ENCODE measurements at places on chromosomes 1 and 21.

DNA sequence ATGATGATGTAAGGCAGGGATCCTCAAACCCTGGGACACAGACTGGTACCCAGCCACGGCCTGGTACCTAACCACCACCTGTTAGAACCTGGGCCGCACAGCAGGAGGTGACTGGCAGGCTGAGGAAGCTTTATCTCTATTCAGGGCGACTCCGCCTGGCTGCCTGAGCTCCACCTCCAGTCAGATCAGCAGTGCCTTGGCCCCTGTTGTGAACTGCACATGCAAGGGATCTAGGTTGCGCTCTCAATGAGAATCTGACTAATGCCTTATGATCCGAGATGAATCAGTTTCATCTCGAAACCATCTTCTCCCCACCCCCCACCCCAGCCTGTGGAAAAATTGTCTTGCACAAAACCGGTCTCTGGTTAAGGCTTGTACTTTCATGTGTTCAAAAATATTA lies 4.2 kb downstream of the RNPC3 start:
- no peak for DNase-seq

DNA sequence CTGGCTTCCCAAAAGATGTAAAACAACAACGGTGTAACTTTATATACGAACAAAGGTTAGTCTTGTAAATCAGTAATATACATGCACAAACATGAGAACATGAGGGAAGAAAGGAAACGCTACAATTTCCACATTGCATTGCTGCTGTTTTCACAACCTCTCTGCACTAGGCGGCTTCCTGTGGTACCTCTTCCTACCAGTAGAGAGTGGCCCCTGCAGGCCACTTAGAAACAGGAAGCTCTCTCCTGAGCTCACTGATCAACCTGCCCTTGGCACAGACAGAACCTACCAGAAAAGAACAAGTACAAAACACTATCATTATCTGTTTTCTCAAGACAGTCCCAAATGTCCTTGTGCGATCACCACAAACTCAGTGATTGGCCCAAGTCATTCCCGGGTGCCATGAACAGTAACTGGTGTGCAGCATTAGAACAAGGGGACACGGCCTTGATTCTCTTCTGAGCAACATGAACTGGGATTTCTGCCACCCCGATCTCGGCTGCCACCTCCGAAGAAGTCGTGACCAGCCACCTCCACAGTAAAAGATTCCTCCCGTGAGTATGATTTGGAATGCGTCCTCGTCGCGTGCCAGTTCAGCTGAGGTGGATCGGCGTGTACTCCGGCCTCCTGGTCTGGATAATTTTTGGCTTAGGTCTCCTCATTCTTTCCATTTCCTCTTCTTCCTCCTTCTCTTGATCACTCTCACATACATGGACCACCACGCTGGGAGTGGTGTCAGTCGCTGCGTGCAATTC lies 5.7 kb upstream of the KCNE1 start:
- DNase-seq, result no peak

GRCh38 chr1:229938551-229938950 lies 128.5 kb upstream of the GALNT2 start:
- no peak for DNase-seq

GRCh38 chr1:94927405-94928175 lies 680 bp upstream of the CNN3 start:
- DNase-seq, result no peak

GRCh38 chr1:31084782-31085569 lies 19.5 kb upstream of the PUM1 start:
- no peak for DNase-seq

DNA sequence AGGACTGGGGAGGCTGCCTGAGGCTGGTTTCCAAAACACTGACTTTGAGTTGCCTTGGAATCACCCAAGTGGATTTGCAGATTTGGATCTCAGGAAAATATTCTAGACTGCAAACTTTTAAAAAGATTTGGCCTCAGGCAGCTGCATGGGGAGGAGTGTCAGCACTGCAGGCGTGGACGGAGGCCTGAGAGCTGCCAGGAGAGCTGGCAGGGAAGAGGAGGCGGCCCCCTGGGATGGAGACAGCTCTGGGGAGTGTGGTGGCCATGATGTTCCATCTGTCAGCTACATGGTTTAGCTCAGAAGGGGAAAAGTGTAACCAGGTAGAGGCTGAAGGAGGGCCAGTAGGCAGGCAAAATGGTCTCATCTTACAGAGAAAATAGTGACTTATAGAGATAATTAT lies 72.1 kb downstream of the VPS26C start:
- no peak for DNase-seq

- peak; percentile 54 for DNase-seq
Observed at GRCh38 chr1:157369808-157370521, 182.3 kb downstream of the FCRL5 start.

GRCh38 chr1:41184446-41184845 lies 57.7 kb downstream of the SCMH1 start:
- DNase-seq, result no peak

DNA sequence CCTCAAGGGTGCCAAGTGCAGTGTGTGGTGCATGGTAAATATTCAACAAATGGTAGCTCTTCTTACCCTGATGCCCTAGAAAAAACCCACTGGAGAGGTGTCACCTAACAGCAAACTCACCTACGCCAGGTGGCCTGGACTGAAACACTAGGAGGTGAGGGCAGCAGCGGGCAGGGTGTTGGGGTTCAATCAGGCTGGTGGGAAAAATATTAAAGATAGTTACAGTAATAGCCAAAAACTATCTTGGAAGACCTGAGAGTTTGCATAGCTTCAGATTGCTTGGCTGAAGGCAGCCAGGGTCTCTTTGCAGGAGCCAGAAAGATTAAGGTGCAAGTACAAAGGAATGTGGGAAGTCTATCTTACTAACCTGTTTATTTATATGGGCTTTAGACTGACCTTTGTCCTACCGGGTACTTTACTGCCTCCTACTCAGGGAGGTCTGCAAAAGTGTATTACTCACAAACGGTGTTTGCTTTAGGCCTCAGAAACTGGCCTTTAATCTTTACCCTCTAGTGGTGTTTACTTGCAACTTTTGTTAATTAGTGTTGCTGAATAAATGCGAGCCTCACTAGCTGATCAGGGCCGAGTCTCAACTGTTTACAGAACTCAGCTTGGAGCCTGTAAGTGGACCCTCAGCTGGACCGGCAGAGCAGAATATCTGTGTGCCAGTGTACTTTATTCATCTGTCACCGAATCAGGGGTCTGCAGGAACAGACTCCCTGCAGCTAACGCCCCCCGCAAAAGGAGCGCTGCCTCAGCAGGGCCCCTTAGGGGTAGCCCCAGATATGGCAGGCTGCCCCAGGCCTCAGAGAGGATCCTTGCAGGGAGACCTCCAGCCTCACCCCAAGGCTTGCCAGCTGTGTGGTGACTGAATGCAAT lies 63.9 kb downstream of the SYF2 start:
- DNase-seq, result no peak

DNA sequence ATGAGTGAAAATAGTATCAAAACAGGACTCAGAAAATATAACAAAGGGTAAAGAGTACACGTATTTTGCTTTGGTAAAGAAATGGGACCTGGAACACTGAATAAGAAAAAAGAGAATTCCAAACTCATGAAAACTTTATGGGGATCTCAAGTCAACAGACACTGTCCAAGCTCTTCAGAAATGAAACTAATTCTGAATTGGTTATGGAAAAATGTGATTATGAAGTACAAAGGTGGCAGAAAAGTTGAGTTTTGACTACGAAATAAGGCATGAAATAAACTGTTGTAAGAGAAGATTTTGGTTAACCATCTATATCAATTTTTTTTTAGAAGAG lies 8.4 kb downstream of the EGLN1 start:
- no peak for DNase-seq

DNA sequence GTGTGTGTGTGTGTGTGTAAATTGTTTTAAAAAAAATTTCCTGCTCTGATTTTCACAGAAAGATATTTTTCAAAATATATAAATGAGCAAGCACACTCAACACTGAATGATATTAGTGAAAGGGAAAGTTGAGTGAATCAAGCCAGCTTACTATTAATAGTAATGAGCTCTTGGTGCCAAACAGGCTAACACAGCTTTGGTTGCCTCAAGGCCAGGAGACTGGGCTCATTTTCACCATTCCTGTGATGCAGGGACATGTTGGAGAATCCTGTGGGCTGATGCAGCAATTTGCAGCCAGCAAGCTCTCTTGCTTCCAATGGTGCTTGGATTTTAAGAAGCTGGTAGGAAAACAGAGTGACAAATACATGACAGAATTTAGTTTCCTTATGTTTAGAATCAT lies 30.2 kb downstream of the PLA2G4A start:
- DNase-seq, result no peak

DNA sequence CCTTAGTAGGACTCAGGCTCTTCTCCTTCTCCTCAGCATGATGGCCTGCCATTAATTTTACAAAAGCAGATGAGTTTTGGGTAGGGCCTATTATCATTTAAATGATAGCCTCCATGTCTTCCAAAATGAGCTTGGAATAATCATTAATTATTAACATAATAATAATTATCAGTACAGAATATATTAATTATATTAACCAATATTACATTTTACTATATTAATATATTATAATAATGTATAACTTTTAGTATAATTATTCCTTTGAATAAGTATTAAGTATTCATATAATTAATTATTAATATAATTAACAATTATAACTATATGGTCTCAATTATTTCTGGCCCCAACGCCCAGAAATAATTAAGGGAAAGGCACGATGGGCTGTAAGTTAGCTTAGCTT lies 318.6 kb upstream of the ADGRL4 start:
- DNase-seq, result no peak

- no peak for DNase-seq
Observed at GRCh38 chr21:46546799-46547198, 58.1 kb downstream of the S100B start.

GRCh38 chr1:234683127-234683860 lies 73.3 kb upstream of the IRF2BP2 start:
- DNase-seq, result no peak

DNA sequence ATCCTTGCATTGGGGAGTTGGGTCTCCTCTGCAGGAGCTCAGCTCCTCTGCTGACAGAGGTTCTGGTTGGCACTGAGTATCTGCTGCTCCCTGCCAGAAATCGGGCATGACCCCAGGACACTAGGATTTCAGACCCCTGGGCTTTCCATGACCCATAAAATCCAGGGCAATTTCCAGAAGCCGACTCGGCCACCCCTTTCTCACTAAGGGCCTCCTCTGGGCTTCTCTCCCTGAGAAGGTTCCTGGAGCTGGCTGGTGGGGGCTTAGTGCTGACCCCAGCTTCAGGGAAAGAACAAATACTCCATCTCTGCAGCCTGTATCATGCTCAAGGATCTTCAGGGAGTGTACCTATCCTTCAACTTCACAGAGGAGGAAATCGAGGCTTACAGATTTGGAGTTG lies 603.4 kb downstream of the PTPRU start:
- no peak for DNase-seq

DNA sequence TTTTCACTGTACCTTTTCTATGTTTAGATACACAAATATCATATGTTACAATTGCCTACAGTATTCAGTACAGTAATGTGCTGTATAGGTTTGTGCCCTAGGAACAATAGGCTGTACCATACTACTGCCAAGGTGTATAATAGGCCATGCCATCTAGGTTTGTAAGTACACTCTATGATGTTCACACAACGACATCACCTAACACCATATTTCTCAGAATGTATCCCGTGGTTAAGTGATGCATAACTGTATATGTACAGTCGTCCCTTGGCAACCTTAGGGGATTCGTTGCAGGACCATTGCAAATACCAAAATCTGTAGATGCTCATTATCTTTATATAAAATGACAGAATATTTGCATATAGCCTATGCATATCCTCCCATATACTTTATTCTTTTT lies 5.8 kb upstream of the SSR2 start:
- no peak for DNase-seq

GRCh38 chr1:246271516-246271915 lies 235.6 kb downstream of the SMYD3 start:
- no peak for DNase-seq

- DNase-seq, result no peak
Observed at GRCh38 chr1:94793296-94793656, 26.9 kb upstream of the SLC44A3 start.

DNA sequence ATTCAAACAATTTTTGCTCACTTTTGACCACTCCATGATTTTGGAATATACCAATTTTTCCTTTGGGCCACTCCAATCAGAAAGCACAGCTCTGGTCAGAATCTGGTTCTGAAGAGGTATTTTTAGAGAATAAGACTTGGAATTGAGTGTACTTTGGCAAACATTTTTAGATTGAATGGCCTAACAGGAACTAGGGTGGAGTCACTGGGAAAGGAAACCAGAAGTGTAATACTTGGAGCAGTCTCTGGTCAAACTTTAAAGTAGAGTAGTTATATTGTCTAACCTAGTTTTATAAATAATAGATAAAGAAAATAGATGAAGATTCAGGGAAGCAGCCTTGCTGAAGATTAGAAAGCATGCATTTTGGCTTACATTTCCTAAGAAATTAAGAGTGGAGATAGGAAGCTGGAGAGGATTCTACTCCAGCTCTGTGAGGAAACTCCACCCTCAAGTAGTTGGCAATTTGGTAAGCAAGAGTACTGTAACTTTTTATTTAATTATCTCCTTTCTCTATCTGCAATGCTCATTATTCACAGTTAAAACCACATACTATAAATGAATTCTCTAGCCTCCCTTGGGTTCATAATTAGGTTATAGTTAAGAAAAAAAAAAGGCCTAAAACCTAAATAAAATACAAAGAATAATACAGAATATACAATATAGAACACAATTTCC lies 15.8 kb downstream of the STIL start:
- DNase-seq, result no peak

DNA sequence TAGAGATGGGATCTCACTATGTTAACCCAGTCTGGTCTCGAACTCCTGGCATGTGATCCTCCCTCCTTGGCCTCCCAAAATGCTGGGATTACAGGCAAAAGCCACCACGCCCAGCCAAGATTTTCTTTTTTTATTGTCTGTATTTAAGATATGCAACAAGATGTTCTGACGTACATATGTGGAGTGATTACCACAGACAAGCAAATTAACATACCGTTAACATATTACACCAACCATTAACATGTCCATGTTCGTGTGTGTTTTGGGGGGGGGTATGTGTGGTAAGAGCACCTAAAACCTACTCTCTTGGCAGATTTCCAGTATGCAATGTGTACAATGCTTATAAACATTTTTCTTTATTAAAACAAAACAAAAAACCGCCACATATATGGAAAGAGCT lies 10.6 kb upstream of the KCNE2 start:
- no peak for DNase-seq

- peak; percentile 8 for DNase-seq
Observed at GRCh38 chr21:34526618-34527290, 14.7 kb upstream of the KCNE1 start.

- no peak for DNase-seq
Observed at GRCh38 chr1:36303650-36304360, 2.4 kb upstream of the SH3D21 start.

Data from nucleus accumbens (tissue), 56 donors.